ENCODE measurements at places on chromosomes 1 and 21. TPM values are rescaled to one million over a fixed set of nuclear protein-coding genes. Genes with fewer than 3 reads are reported as not detected.
A peak's percentile ranks its signal among the peaks of the same experiment; 100 is the strongest.

Gene GNPAT
- 23.4 TPM for total RNA-seq

Gene IL22RA1
- total RNA-seq: not detected

Gene AMY2B
- 7.3 TPM for total RNA-seq

Gene LRRC8B
- 11.6 TPM for total RNA-seq

Gene BCAN
- total RNA-seq: under 0.01 TPM

Gene FAM163A
- total RNA-seq: under 0.01 TPM

Gene XKR8
- 5.7 TPM for total RNA-seq

Gene PDC
- total RNA-seq: not detected

Gene GPR25
- total RNA-seq: under 0.01 TPM

Gene CASQ2
- not detected for total RNA-seq

Gene TRIM46
- 32.6 TPM for total RNA-seq

Gene THEM5
- total RNA-seq: not detected

Gene NOS1AP
- total RNA-seq: under 0.01 TPM

Gene DISC1
- 21.0 TPM for total RNA-seq

Gene LRRC8C
- 4.6 TPM for total RNA-seq

Gene MTARC1
- 1.9 TPM for total RNA-seq

Gene MYCBP
- total RNA-seq: 8.6 TPM

Gene MAGI3
- total RNA-seq: 1.6 TPM

Gene SPATA21
- total RNA-seq: not detected

Gene CELA2A
- not detected for total RNA-seq

Gene RGSL1
- not detected for total RNA-seq

Gene GNG4
- total RNA-seq: 1.9 TPM

- DNase-seq: no peak
Observed at GRCh38 chr1:168443899-168444298, 99.9 kb downstream of the XCL2 start.

DNA sequence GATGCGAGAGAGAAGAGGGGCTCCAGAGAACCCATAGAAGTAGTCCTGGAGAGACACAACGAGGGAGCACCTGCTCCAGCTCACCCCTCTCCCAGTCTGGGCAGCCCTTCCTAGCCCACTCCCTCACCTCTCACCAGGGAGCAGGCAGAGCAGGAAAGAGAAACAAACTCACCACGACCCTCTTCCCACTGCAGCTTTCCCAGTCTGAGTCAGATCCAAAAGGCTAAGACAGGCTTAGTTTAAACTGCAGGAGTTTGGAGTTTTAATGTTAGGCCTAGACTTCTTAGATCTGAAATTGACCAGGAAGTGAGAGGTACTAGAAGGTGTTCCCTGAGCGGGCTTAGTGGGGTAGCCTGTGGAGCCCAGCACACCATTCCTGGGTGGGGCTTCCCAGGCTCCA is 29.6 kb downstream of the SLC1A7 start:
- DNase-seq: no peak

DNA sequence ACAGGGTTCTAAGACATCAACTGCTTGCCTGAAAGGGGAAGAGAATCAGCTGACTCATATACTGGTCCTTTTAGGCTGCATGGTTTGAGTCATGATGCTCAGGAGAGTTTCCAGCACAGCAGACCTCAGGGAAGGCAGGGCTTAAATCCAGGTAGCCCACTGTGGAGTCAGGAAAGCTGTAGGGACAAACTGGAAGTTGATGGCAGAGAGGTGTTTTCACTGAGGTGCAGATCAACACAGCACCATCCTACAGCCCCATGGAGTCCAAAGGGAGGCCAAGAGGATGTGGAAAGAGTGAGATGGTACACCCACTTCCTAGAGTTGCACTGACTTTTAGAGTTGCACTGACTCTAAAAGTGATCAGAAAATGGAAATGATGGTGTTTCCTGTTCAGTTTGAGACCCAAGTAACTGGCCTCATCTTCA is 252.4 kb upstream of the DUSP10 start:
- DNase-seq: no peak

DNA sequence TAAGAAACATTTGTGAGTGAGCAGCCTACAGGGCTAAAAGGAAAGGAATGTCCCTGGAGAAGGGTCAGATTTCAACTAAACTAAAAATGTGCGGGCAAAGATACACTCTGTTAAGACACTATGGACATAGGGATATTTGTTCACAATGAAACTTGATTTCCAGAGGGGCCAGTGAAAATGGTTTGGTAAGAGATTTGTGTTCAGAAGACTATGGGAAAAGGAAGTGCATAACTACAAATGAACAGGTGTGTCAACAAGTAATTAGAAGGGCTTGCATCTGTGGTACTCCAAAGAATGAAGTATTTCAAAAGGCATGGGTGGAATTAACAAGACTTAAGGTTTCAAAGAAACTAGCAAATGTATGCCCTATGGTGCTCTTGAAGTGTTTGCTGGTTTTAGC is 60.4 kb downstream of the NME7 start:
- no peak for DNase-seq

DNA sequence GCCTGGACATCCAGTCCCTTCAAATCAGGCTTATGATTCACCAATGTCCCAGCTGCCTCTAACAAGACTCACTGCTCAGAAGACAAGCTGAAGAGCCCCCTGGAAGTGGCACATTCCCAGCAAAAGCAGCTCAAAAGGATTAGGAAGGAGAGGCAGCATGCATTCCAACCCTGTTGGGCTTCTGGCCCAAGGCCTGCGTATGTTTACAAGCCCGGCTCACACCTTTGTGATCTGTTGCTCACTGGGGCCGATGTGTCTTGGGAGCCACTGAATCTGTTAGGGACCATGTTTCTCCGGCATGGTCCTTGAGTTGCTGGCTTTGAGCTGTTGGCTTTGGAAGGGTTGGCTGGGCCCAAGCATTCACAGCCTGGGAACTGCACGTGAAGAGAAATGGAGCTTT is 81.2 kb upstream of the C1orf174 start:
- no peak for DNase-seq

DNA sequence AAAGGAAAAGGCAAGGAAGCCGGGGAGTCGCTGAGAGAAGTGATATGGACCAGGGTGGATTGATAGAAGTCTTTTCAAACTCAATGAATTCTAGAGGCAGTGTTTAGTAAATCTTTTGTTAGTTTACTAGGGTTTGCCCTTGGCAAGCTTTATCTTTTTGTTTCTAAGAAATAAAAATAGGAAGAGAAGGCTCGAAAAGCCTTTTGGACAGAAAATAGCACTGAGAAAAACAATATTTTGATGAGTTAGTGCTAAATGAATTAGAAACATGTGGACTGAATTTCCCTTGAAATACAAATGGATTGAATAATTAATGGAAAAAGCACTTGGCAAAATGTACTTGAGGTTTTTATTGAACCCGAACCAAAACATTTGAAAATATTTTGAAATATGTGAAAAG is 121.8 kb upstream of the SPAG17 start:
- no peak for DNase-seq

- DNase-seq: peak; percentile 35
Observed at GRCh38 chr1:9654834-9655723, 3.5 kb downstream of the PIK3CD start.

- DNase-seq: no peak
Observed at GRCh38 chr1:201643835-201644104, 104.8 kb downstream of the NAV1 start.

- no peak for DNase-seq
Observed at GRCh38 chr1:153277852-153278251, 18.4 kb downstream of the LORICRIN start.

DNA sequence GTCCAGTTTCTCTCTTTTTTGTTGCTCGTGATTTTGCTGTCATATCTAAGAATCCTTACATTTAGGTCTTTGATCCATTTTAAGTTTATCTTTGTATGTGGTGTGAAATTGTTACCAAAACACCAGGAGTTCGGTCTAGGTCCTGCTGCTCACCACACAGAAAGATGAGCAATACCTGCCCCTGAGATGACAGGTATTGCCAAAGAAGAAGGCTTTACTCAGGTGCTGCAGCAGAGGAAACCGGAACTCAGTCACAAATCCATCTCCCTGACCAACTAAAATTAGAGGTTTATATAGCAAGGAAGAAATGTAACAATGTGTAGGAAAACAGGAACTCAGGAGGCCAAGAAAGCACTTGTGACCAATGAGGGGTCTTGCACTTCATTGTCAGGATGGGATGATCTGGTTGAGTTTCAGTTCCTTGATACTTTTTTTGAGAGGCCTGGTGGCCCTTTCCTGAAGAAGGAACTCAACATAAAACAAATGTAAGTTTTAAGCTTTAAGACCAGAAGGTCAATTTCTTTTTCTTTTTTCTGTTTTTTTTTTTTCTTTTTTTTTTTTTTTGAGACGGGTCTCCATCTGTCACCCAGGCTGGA is 16.5 kb upstream of the SETDB1 start:
- DNase-seq: no peak

DNA sequence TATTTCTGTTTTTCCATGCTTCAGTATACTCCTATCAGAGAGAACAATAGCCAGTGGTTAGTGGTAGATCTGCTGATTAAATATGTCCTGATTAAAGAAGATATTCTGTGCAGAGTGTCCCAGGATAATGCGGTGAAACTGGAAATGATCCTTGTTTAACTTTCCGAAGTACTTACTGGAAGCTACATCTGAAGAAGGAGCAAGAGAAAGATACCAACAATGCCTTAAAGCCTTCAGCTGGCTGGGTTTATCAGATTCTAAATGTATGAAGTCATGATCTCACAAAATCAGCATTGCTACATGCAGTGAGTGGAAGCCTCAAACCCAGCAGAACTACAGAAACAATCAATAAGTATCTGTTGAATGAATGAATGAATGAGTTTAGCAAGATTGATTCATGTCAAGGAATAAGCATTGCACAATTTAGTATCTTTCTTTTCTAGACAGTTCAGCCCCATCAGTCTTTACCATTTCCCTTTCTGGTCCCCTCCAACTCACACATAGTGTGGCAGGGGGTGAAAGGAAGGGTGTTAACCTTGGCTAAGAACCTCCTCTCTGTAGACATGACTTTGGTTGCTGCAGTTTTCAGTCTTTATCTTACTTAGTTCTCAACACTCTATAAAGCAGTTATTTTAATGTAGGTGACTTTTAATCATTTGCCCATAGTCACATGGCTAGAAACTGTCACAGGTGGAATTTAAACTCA is 24.7 kb upstream of the DNASE2B start:
- DNase-seq: no peak

DNA sequence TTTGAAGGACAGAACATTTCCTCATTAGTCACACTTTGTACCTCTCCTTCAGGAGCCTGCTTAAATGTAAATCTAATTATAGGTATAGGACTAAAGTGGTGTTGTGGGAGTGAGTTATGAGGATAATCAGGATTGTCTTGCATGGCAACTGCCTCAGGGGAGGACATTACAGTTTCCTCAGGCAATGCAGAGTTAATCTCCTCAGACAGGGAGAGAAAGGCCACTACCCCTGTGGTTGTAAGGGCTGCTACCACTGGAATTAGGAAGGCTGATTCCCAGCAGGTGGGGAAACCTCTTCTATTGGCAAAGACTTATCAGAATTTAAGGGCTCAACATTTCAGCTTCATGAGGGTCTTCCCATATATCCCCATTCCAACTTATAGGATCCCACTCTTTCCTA is 286.8 kb upstream of the PBX1 start:
- DNase-seq: no peak

DNA sequence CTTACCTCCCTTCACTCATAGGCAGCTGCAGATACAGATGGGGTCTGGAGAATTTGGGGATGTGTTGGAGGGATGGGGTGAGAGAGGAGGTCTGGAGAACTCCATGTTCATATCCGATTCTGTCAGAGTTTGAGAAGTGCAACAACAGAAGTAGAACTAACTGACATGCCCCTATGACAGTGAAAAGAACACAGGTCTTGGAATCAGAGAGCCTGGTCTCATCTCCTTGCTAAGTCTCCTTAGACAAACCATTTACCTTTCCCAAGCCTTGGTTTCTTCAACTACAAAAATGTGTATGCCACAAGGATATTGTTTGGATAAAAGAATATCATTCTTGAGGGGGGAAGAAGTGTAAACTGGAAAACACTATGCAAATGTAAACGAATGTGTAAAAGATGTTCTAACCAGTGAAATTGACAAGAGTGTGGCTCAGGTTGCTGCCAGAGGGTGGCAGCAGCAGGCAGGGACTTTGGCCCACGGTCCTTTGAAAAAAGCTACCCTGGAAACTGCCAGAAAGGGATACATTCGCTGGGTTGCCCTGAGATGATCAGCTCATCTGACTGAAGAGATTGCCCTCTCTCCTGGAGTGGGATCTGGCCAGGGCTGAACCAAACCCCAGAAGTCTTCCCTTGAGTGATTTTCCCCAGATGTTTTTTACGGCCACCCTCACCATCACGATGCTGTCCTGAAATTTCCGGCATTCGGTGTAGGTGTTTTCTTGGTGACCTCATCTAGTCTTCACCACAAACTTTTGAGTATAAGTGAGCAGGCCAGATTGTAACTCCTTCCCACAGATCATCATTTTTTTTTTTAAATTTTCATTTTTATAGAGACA is 17.0 kb upstream of the CD2 start:
- peak; percentile 60 for DNase-seq

DNA sequence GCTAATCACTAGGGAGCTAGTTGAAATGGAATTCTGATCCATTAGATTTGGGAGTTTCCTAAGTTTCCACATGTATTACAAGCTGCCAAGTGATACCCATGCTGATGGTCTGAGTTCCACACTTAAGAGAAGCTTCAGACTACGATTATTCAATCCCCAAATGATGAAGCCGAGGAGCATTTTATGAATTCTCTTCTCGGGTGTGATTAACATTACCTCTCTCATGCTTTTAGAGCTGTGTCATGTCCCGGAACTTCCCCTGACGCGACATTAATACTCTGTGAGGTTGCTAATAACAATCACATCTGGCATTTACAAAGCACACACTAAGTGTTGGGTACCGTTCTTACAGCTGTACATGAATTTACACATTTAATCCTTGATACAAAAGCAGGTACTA is 63.0 kb downstream of the KCNJ15 start:
- no peak for DNase-seq

DNA sequence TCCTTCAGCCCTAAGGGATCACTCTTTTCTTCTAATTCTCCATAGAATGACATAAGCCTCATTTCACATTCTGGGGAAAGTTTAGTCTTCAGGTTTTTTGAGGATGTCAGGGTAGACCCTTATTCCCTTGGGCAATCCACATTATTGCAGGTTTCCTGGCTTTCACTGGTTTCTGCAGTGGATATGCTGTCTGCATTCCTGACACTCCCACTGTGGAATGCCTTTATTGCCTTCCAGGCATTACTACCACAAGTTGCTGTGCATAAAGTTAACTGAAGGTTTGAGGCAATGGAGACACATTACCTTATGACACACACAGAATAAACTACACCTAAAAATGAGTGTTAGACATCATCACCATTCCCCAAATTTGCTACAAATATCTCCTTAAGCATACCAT is 12.7 kb downstream of the FASLG start:
- DNase-seq: no peak

- DNase-seq: no peak
Observed at GRCh38 chr1:78136680-78137079, 90.9 kb downstream of the GIPC2 start.

GRCh38 chr1:211928993-211929637 is 98.6 kb upstream of the LPGAT1 start:
- no peak for DNase-seq
